ENCODE measurements at places on chromosomes 3 and 15.
A peak's percentile ranks its signal among the peaks of the same experiment; 100 is the strongest.

DNA sequence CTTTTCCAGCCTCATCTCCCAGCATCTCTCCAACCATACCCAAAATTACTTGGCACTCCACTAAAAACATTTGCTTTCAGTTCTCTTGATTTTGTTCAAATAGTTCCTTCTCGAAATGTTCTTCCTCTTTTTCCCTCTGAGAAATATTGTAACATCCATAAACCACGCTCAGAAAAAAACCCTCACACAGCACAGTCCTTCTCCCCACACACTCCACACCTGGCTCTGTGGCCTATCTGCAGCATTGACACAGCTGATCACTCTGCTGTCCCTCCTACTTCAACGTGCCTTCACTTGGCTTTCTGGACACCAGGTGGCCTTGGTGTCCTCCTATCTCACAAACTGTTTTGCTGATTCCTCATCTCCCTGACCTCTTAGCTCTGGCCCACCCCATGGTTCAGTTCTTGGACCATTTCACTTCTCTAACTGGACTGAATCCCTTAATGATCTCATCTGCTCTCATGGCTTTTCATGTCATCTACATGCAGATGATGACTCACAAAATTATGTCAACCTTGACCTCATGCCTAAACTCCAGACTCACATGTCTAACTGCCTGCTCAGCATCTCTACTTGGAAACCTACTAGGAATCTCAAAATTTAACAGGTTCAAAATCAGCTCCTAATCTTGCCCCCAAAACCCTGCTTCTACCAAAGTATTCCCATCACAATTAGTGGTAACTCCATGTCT is 93.3 kb downstream of the TRIM42 start:
- DNase-seq = no peak

DNA sequence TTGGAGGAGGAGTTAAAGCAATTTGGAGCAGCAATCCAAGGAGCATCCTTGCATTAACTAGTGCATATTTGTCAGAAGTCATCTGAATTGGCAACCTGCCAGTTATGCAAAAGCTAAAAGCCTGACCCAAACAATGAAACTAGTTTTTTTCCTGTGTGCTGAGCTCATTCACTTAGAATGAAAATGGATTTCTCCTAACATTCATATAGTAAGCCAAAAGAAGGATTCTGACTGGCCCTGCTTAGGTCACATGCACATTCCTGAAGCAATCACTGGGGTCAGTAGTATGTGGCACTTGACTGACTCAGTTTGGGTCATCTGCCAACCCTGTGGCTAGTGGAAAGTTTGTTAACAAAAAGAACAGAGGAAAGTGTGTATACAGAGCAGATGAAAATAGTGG is 30.5 kb downstream of the OXSM start:
- no peak for DNase-seq

DNA sequence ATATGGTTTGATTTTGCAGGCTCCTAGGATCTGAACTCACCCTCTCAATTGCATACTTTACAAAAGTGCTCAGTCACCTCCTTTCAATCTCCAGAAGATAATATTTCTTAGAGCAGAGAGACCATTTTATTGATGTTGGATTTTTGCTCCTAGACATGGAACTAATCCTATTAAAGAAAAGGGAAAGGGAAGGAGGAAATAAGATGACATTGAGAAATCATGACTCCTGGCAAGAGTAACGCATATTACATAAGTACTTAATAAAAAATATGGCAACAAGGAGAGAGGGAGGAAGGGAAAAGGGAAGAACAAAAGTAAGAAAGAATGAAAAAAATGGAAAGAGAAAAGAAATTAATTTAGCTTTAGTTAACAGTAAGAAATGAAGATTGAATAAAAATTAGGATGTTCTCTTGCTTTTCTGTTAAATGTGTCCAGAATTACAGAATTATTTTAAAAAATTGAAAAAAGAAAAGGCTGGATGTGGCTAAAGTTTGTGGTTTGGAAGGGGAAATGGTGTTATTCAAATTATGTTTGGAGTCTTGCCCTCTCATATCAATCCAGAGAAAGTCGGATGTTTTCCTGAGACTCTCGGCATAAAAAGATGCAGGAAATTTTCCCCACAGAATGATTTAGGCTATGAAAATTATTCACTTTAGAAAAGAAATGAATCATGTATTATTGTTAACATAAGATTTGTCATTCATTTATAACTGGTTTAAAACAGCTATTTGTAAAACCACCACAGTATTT is 474.0 kb downstream of the FGF12 start:
- DNase-seq = no peak

GRCh38 chr3:178915365-178915764 is 156.2 kb downstream of the ZMAT3 start:
- no peak for DNase-seq

- DNase-seq = peak; percentile 10
Measured at GRCh38 chr15:33292717-33293307, 18.0 kb upstream of the RYR3 start.

DNA sequence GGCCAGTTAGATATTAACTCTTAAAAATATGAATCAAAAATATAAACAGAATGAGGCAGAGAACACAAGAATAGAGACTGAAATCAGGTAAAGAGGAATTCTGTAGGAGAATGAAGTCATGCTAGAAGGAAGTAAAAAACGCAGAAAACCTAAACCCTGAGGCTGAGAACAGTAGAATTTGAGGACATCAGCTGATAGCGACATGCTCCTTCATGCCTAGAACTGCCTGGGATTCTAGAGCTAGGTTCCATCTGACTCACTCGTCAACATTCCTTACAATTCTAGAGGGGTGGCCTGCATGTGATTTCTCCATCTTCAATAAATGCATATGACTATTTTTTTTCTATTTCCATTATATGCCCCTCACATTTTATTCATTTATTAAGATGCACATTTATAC is 343.0 kb downstream of the ROBO1 start:
- DNase-seq = no peak

- no peak for DNase-seq
Measured at GRCh38 chr3:185741586-185741985, 83.3 kb downstream of the IGF2BP2 start.

DNA sequence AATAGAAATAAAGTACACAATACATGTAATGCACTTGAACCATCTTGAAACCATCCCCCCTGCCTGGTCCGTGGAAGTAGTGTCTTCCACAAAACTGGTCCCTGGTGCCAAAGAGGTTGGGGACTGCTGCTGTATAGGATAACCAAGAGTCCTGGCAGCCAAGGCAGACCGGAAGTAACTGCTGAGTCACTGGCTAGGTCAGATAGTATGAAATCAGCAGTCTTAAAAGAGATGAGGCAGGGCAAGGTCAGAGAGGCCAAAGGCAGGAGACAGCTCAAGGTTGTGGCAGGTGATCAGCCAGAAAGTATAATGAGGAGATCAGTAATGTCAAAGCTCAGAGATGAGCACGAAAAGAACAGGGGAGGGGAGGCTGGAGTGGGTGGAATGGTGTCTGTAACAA is 60.2 kb downstream of the MAP3K13 start:
- DNase-seq = no peak

- no peak for DNase-seq
Measured at GRCh38 chr3:187769771-187770170, 24.5 kb upstream of the BCL6 start.

DNA sequence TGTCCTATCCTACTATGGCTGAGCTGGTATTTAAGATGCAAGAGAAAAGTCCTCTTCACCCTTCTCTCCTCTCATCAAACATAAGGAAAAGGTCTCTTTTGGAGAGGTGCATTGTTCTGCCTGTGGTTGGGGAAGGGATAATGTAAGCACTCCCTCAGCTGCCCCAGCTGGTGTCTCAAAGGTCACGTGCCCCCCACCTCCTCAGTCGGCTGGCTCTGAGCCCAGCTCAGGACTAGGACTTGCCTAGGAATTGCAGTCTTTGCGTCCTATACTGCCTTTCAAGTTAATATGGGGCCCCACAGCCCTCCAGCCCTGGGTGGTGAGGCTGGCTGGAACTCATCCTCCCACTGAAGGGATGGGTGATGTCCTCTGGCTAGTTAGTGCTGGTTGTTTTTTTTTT is 29.7 kb downstream of the OR4F15 start:
- no peak for DNase-seq

DNA sequence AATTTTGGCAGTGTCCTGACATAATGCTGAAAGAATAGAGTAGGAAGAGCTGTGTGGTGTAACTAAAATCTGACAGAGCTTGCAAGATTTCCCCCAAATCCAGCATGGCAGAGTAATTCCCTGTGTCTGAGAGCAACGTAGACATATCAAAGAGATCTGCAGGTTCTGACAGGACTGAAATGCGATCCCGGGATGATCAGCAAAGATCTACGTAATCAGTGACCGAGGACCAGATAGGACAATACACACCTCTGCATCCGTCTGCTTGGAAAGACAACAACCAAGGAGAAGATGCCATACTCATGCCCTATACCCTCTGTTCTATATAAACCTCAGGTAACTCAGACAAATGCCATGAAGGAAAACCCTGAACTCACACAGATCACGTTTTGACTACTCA is 26.6 kb upstream of the SYNPR start:
- DNase-seq = no peak

DNA sequence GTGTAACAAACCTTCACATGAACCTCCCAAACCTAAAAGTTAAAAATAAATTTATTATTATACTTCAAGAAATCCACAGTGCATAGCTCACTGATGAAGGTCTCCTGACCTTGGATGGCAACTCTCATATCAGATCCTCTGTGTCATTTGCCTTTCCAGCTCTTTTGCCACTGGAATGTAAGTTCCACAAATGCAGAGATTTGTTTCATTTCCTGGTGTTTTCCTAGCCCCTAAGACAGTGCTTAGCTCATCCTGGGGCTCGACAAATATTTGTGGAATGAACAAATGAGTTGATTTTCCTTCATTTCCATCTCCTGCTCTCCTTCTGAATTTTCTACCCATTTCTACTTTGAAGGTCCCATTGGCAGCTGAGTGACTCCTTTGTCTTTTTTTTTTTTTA is 56.0 kb downstream of the FRMD4B start:
- no peak for DNase-seq

DNA sequence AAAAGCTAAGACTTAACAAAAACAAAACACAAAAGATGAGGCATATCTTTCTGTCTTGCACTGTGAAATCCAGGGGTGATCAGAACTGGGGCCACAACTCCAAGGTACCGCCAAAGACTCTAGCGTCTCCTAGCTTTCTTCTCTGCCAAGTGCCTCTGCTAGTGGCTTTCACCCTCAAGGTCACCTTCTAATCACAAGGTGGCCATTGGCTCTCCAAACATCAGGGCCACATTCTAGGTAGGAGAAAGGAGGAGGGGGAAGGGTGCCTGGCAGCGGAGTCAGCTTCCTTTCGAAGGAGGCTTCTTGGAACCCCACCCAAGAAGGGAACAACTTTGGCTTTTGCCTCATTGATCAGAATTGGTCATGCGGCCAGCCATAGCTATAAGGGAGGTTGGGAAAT is 168.8 kb upstream of the SMAD3 start:
- DNase-seq = no peak

DNA sequence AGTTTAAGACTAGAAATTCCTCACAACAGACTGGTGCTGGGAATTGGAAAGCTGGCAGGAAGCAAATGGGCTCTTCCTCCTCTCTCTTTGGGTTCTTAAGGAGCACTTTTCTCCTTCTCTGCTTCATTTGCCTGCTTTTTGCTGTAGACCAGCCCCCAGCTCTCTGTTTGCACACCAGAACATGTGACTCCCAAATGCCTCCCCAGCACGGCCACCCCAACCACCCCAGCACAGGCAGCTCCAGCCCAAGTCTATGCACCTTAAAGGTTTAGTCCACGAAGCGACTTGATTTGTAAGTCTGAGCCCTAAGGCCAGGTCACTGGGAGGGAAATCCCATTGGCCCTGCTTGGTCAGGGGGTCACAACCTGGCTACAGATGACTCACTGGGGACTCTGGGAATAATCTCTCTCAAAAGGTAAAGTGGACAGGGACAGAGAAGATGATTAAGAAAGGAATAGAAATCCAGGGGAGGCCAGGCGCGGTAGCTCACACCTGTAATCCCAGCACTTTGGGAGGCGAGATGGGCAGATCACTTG is 377.8 kb upstream of the PROK2 start:
- DNase-seq = no peak

- DNase-seq = no peak
Measured at GRCh38 chr15:55909036-55909811, 84.2 kb downstream of the NEDD4 start.

DNA sequence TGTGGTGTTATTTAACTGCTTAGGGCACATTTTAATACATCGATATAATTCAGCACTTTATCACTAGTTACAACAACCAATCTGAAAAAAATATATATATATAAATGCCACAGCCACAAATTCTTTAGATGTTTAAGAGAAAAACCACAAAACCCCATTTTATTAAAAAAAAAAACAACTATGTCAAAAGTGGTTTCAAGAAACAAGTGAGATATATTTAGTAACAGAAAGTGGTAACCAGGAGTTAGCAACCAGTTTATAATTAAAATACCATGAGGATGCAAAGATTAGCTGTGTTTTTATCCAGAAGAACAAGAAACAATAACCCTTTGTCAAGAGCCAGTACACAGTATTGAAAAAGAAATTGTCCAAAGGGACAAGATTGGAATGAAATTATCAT is 14.8 kb upstream of the DIPK2A start:
- no peak for DNase-seq

DNA sequence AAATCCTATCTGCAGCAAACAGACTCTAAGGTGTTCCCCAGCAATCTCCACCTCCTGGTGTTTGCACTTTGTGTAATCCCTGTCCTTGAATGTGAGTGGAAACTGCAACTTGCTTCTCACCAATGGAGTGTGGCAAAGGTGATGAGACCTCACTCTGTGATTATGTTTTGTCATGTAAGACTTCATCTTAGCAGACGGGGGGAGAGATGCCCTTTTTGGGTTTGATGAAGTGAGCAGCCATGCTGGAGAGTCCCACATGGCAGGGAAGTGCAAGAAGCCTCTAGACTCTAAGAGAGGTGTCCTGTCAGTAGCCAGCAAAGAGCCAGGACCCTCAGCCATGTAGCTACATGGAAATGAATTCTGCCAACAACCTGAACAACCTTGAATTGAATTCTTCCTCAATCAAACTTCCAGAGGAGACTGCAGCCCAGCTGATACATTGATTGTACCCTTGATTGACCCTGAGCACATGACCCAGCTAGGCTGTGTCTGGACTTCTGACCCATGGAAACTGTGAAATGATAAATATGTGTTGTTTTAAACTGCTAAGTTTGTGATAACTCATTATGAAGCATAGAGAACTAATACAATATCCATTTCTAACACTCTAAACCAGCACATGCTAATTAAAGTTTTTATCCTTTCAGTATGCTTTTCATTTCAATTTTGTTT is 71.4 kb upstream of the RASGRF1 start:
- DNase-seq = no peak

GRCh38 chr3:196149375-196149774 is 61.8 kb downstream of the ZDHHC19 start:
- no peak for DNase-seq

Measured in stimulated activated CD8-positive, alpha-beta memory T cell treated with anti-CD3 and anti-CD28 coated beads, Interleukin-15, amount 100 ng/mL, for 24 hours (primary cell).